GM18507 (cell line): ENCODE measurements at places on chromosomes 12 and 14.

DNA sequence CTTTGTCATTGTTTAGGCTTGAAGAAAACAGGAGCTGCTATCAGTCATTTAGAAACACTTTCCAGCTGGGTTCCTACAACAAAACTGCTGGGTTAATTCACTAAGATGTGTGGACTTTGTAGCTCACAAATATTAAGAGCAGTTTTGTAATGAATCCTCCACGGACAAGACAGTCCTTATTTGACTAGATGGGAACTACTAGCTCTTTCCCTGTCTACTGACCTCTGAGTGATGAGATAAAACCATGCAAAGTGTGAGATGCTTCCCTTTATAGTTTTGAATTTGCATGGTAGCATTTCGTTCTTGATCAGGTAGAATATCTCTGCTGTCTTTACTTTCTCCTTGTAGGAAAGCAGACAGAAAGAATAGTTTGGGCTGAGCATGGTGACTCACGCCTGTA lies 72.9 kb upstream of the STXBP6 start:
- no peak for DNase-seq

GRCh38 chr12:60849723-60850122 lies 1253.9 kb downstream of the SLC16A7 start:
- DNase-seq: no peak

DNA sequence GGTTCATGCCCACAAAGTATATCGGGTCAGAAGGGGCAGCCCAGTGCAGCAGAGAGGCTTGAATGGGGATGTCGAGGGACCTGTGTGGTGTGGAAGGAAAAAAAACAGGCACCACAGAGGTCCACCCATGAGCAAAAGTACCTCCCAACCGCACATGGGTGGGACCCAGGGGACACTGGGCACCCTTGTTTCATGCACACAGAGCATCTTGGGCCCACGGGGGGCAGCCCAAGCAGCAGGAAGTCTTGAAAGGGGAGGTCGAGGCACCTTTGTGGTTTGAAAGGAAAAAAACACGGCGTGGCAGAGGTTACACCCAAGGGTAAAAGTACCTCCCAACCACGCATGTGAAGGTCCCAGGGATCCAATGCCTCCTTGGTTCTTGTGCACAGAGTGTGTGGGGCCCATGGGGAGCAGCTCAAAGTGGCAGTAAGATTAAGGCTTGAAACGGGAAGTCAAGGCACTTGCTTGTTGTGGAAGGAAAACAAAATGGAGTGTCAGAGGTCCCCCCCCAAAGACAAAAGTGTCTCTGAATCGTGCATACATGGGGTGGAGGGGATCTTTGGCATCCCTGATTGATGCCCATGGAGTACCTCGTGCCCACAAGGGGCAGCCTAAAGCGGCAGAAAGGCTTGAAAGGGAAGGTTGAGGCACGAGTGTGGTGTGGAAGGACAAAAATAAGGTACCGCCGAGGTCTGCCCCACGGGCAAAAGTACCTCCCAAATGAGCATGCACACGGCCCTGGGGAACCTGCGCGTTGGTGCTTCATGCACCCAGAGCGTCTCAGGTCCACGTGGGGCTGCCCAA lies 575.5 kb downstream of the ALG10 start:
- DNase-seq: no peak

- DNase-seq: no peak
These were observed 25.0 kb downstream of the SNX6 start for GRCh38 chr14:34604995-34605394.

GRCh38 chr12:116882742-116883141 lies 1.5 kb upstream of the HRK start:
- no peak for DNase-seq

DNA sequence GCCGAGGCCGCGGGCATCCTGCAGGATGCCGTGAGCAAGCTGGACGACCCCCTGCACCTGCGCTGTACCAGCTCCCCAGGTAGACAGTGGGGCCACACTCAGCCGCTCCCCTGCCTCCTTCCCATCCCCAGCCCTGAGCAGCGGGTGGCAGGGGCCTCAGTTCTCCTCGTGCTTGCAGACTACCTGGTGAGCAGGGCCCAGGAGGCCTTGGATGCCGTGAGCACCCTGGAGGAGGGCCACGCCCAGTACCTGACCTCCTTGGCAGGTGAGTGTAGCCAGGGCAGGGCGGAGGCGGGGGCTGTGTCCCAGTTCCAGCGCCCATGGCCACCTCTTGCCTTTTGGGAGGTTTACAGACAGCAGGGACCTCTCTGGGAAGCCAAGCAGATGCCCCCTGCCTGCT lies 22.9 kb downstream of the HIP1R start:
- DNase-seq: no peak

- no peak for DNase-seq
These were observed 61.0 kb downstream of the PPM1A start for GRCh38 chr14:60309867-60310552.

DNA sequence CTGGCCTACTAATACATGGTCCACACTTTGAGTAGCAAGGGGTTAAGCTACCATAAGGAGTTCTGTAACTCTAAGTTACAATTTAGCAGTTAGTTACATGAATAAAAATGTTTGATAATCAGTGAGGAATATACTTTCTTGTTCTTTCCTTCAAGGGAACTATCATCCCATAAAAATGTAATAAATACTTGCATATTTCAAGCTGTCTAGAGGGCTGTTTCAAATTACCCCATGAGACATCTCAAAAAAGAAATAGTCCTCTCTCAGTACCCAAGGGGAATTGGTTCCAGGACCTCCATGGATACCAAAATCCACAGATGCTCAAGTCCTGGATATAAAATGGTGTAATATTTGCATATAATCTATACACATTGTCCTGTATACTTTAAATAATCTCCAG lies 48.7 kb upstream of the GNG2 start:
- DNase-seq: no peak

GRCh38 chr14:103500148-103500990 lies 22.3 kb downstream of the CKB start:
- no peak for DNase-seq

DNA sequence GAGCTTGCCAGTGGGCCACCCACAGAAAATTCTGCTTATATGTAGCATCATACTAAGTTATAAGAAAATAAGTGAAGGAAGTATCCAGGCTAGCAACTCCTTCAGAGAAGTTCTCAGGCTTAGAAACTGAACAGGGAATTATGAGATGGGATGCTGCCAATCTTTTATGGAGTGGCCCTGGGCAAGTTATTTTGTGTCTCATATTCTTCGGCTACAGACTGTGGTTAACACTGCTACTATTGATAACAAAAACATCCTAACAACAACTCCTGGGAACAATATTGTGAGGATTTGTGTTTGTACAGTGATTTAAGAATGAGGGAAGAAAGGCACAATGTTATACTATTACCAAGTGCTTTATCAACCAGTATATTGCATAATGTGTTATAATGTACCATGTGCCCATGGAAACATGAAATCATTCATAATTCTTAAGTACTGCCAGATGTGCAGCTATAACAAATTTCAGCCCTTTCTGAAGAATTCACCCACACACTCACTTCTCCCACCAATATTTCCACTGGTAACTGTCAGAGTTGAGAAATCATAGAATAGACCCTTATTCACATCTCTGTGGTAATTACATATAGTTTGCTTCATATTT lies 113.3 kb upstream of the SOX5 start:
- DNase-seq: no peak

- no peak for DNase-seq
These were observed 723.7 kb downstream of the DIO2 start for GRCh38 chr14:79487632-79488031.

DNA sequence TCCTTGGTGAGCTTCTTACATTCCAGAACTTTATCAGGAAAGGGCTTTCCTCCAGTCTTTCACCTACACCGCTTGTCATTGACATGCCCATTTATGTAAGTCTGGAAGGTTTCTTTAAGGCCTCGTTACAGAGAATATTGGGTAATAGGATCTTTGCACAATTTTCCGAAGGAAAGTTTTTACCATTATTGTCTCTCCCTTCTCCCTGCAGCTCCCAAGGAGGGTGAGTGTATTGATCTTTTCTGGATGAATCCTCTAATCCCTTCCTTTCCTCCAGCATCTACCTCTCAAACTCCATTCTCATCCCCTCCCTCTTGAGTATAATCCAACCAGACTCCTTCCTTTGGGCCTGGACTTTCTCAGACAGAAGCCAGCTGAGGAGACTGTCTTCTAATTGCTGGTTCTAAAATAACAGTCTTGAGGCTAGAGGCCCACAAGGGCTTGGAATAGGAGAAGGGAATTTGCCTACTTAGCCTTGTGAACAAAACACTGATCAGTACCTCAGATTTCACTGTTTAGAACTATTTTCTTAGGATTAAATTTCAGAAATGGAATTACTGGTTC lies 21.8 kb downstream of the WNK1 start:
- DNase-seq: no peak

GRCh38 chr14:68734231-68734732 lies 58.6 kb downstream of the ZFP36L1 start:
- DNase-seq: peak; percentile 39
